CD4-positive, alpha-beta T cell treated with Interleukin-2 at 100 ng/mL for 4 hours (primary cell): ENCODE measurements at places on chromosomes 6 and 20.
A peak's percentile ranks its signal among the peaks of the same experiment; 100 is the strongest.

GRCh38 chr6:52457096-52457495, 37.0 kb downstream of the EFHC1 start:
- DNase-seq: no peak

GRCh38 chr6:11770546-11771466, 7.8 kb downstream of the ADTRP start:
- DNase-seq: peak; percentile 11

GRCh38 chr20:10854976-10855375, 181.2 kb upstream of the JAG1 start:
- DNase-seq: no peak

DNA sequence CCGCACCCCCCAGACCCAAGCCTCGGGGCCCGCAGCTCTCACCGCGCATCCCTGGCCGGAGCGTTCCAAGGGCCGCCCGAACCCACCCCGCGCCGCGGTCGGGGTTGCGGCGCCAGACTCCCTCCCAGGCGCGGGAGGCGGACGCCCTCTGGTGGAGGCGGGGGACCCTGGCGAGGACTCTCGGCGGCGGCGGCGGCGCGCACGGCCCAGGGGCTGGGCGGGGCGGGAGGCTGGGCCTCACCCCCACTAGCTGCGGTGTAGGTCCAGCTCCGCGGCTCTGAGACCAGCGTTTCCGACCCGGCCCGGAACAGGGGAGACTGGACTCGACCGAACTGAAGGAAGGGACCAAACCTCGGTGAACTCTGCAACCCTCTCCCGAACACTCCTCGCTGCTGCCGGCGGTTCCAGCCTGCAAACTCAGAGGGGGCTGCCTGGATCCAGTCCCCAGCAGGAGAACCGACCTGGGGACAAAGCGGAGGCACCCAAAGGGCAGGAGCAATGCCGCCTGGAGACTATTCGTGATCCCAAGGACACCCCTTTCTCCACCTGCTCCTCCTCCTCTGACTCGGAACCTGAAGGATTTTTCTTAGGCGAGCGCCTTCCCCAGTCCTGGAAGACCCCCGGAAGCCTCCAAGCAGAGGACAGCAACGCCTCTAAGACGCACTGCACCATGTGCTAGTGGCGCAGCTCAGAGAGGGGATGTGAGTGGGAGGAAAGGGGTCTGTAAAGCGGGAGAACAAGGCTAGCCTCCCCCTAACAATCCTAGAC, 859 bp upstream of the TOMM6 start:
- peak; percentile 88 for DNase-seq

DNA sequence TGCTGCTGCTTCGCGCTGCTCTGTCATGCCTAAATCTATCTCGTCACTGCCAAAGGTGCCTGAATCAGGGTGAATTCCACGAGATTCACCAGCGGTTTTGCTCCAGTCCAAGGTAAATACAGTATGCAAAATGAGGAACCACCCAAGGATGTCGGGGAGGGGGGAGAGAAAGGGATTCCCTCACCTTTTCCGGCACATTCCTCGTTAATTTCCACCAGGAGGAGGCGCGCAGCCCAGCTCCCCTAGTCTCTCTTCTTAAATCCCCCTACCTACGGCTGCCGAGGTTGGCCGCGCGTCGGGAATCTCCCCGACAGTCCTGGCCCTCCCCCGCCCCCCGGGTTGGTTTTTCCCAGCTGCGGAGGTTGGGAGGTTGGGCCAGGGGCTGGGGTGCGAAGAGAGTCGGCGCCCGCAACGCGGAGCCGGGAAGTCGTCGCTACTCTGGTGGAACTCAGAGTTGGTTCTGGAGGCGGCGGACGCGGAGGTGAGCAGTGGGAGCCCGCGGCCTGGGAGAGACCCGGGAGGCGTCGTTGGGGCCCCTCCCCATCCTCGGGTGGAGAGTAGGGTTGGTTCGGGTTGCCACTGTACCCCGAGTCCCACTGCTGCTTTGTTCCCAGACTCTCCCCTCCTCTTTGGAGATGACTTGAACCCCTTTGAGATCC, at the start of gene TPBG:
TPBG (plus strand) TSS at position 390 of the 659 bp plus-strand sequence. CDS start 1,145 bp downstream, outside the sequence.
- DNase-seq: peak; percentile 3

DNA sequence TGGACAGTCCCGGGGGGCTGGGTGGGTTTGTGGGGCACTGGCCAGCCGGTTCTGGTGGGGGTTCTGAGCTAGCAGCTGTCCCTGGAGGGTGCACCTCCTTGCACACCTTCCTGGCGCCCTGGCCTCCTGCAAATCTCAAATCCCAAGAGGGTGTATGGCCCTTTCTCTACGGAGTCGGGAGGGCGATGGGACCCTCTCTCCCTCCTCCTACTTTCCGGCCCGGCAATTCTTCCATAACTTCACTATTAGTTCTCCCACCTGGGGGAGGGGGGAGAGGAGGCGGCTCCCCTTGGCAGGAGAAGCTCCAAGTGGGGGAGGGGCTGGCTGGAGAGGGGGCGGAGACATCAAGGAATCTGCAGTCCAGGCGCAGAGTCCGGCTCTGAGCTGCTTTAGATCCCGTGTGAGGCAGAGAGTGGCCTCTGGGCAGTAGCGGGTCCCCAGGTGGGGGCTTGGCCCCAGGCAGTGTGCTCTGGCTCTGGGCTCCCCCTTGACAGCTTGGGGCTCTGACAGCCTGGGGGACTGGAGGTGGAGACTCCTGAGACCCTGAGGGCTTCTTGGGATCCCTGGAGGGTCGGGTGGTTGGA, 1.4 kb upstream of the LAMA5 start:
- no peak for DNase-seq

DNA sequence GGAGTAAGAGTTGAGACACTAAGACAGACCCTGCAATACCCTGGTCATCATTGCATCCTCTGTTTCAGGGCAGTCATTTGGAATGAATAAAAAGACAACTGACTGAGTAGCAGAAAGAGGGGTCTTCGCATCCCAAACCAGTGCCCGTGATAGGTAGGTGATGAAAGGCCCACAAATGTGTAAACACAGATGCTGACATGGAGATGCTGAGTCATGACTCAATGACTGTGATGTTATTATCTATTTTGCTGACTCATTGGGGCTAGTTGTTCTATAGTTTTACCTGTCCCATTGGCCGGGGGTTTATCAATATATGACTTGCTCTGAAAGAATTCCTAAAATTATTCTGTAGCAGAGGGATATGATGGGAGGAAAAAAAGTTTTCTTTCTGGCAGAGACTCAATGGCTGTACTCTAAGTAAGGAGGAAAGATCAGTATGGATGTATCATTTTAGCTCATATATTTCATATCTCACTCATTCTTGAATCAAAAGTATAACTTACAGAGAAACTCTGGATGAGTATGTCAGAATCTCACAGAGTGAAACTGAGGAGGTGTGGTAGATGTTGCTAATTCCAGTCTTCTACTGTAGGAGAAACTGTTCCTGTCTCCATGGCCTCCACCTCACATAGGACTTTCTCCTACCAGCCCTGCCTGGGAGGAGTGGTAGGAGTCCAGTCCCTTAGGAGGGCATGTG, 119.9 kb upstream of the PREP start:
- no peak for DNase-seq

- no peak for DNase-seq
Measured at GRCh38 chr6:17491416-17492142, 98.2 kb downstream of the CAP2 start.

DNA sequence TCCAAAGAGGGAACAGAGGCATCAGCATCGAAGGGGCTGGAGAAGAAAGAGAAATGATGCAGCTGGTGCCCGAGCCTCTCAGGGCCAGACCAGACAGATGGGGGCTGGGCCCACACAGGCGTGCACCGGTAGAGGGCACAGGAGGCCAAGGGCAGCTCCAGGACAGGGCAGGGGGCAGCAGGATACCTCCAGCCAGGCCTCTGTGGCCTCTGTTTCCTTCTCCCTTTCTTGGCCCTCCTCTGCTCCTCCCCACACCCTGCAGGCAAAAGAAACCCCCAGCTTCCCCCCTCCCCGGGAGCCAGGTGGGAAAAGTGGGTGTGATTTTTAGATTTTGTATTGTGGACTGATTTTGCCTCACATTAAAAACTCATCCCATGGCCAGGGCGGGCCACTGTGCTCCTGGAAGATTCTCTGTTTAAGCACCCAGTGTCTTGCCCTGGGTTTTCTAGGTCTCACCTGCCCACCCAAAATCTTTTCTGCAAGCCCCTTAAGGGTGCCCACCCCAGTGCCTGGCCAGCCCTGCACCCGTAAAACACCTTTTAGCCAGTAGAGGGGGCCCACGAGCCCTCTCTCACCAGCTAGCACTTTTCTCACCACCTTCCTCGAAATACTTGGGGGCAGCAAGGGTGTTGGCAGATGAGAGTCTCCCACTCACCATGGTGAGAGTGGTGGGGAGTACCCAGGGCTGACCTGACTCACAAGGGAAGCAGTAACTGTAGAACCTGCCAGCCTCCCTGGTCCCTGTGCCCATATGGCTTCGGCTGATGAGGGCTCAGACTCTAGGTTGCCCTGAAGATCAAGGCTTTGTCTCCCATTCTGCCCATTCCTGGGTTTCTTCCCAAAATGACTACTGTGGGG, 35.7 kb upstream of the ID1 start:
- DNase-seq: peak; percentile 64

- DNase-seq: no peak
Measured at GRCh38 chr6:17250237-17250636, 30.9 kb upstream of the RBM24 start.

DNA sequence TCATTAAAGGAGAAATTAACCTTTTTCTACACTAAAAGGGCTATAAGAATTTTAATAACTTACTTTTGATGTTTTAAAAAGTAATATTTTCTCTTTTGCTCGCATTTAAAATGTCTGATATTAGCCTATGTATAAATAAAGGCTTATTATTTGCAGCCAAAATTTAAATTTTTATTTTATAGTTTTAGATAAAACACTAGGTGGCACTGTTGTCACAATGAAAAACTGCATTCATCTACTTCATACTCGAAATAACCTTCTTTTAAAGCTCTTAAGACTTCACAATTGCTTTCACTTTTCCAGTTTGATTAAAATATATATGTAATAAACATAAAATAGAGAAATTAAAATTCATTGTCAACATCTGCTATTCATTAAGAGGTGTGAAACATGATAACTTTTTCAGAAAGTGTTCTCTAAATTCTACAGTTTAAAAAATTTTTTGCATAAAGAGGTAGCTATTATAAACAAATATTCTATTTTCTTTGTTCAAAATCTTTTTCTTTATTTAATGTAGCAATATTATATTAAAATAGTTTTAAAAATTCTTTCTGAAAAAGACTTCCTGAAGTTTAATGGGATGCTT, 78.8 kb upstream of the DEFB112 start:
- no peak for DNase-seq

DNA sequence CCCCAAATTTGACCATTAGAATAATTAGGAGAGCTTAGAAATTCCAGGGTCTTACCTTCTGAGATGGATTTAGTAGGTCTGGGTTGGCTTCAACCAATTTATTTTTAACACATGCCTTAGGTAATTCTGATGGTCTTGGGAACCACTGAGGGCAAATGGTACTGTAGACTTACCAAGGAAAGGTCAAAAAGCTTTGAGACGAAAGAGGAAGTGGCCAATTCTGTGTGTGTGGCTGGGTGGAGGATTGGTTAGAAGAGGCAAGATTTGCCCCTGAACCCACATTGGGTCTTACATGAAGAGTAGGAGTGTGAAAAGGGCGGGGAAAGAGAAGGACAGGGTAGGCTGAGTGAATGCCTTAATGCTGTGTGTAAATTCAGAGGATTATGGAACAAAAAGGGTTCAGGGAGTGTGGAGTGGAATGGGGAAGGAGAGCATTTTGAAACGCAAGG, 2.7 kb downstream of the ITCH start:
- peak; percentile 22 for DNase-seq

GRCh38 chr6:71721642-71722041, 164.7 kb upstream of the RIMS1 start:
- no peak for DNase-seq

DNA sequence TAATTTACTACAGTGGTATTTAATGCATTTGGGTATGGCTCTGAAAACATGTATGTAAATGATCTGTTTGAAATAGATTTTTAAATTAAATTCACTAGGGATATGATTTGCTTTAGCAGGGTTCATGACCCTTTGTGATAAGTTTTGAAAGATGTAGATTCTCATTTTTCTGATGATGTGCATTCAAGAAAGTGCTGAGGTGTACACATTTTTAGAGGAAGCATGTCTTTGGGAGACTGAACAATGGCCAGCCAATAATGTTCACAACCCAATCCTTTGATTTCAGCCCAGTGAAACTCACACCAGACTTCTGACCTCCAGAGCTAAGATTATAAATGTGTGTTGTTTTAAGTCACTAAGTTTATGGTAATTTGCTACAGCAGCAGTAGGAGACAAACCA, 71.1 kb downstream of the TMEM244 start:
- no peak for DNase-seq

DNA sequence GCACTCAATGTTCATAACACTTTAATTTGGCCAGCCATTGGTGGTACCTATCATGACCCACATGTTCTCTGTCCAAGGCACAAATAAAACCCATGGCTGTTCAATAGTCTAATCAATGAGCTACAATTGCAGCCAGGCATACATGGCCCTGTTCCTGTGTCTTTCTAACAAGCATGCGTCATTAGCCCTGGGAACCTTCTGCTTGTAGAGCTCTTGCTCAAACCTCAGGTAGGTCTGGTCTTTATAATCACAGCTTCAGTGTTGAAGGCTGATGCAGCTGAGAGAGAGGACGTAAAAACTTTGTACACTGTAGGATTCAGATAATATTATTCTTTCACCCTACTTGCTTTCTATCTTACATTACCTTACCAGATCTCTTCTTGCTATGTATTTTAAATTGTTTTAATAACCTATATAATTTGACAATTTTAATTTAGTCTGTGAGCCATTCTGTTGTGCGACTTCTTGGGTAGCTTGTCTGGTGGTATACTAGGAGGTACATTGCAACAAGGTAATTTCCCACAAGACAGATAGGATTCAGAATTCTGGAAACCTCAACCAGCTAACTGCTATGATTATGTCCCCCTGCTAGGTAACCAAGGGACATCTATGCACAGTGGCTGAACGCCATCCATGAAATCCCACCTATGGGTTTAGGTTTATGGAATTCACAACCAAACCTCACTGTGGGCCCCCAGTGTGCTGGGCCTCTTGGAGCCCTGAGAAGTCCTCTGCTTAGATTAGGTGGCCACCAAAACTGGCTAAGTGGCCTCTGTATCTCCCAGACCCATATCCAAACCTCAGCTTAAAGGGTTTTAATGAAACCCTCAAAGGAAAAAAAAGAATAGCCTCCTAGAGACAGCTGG, 55.4 kb upstream of the RIPOR2 start:
- DNase-seq: no peak

DNA sequence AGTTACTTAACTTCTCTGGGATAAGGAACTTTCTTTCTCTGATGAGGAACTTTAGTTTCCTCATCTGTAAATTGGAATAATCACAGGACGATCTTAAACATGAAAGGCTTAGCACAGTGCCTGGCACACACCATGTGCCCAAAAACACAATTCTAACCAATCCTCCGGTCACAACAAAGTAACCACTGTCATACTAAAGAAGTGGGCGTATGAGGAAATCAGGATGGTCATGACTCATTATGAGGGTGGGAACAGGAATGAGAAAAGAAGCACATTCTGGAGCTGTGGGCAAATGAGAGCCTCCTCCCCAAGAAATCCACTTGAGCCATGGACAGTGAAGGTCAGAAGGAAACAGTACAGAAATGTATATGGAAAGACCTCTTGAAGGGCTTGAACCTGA, 82.9 kb downstream of the LRFN2 start:
- DNase-seq: no peak

GRCh38 chr20:33656783-33657703, 5.1 kb upstream of the C20orf144 start:
- DNase-seq: no peak
